Activated CD4-positive, alpha-beta T cell treated with anti-CD3 and anti-CD28 coated beads, Interleukin-2, amount 50 U/mL, for 48 hours (primary cell): ENCODE measurements at places on chromosomes 1 and 21.

GRCh38 chr1:41488040-41488951 lies 3.8 kb upstream of the EDN2 start:
- DNase-seq, result no peak

DNA sequence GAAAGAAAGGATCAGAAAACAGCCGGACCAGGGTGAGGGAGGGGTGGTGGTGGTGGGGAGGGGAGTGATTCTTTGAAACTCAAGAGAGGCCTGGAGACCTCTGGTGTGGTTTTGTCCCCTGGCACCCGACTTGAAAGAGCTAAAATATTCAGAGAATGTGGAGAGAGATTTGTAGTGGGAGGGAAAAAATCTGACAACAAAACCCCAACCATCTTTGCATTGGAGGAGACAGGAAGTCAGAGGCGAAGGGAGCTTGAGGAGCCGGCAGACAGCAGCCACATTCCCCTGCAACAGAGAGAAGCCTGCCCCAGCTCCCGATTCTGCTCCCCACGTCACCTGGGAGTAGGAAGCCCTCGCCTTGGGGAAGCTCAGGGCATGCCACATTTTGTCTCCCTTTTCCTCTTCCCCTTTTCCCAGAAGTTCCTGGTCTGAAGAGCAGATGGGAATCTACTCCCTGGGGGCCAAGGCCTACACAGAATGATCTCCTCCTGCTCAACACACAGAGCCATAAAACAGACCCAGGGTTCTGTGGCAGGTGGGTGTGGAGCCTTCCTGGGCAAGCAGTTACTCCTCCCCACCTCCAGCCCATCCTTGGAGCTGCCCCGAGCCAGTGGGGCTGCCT lies 84.9 kb downstream of the ITPKB start:
- no peak for DNase-seq

- no peak for DNase-seq
Measured at GRCh38 chr1:23718482-23718881, 24.8 kb upstream of the ELOA start.

- no peak for DNase-seq
Measured at GRCh38 chr1:220966041-220966440, 86.8 kb downstream of the HLX start.

GRCh38 chr1:216924732-216925131 lies 201.5 kb upstream of the ESRRG start:
- no peak for DNase-seq

- DNase-seq, result no peak
Measured at GRCh38 chr1:42480921-42481320, 17.8 kb downstream of the CCDC30 start.

DNA sequence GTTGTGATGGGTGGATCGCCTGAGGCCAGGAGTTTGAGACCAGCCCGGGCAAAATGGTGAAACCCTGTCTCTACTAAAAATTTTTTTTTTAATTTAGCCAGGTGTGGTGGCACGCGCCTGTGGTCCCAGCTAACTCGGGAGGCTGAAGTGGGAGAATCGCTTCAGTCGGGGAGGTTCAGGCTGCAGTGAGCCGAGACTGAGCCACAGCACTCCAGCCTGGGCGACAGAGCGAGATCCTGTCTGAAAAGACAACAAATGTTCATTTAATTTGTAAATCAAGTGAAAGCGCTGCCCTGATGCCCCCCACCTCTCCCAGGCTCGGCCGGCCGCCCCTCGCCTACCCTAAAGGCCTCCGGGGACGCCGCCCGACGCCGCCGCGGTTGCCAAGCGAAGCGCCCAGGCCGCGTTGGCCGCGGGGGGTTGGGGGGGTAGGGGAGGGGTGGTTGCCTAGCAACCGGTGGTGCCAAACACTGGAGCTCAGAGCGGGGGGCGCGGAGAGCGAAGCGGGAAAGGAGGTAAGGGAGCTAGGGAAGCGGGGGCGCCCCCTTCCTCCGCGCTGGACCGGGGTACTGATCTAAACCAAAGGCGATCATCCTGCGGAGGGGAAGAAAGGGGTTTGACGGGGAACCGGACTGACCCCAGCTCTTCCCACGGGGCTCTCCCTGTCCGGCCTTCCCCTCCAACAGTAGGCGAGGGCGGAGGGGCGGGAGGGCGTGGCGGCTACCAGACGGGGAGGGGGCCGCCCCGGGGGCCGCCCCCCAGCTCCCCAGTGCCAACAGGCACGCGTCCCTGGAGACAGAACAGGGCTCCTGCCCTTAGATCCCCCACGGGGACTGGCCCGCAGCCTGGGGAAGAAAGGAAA lies at the start of gene TEKT2:
Gene TEKT2, plus strand, starts transcription at position 460 of the 862 bp plus-strand sequence. CDS start 828 bp downstream, outside the sequence.
- no peak for DNase-seq

DNA sequence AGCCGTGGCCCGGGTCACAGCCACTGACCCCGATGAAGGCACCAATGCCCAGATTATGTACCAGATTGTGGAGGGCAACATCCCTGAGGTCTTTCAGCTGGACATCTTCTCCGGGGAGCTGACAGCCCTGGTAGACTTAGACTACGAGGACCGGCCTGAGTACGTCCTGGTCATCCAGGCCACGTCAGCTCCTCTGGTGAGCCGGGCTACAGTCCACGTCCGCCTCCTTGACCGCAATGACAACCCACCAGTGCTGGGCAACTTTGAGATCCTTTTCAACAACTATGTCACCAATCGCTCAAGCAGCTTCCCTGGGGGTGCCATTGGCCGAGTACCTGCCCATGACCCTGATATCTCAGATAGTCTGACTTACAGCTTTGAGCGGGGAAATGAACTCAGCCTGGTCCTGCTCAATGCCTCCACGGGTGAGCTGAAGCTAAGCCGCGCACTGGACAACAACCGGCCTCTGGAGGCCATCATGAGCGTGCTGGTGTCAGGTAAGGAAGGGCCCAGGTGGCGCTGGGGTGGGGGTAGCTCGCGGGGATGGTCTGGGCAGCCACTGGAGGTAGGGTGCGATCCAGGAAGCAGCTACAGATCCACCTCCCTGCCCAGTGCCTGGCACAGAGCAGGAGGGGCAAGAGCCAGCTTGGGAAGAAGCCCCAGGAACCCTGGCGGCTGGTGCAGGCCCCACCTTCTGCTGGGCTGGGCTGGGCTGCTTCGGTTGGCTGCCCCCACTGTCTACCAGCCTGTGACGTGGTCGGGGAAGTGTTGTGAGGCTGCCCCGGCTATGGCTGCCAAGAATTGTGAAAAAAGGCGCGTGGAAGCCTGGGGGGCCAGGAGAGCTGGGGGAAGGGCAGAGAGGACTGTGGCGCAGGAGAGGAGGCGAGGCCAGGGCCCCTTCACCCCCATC lies 3.8 kb downstream of the CELSR2 start:
- no peak for DNase-seq

DNA sequence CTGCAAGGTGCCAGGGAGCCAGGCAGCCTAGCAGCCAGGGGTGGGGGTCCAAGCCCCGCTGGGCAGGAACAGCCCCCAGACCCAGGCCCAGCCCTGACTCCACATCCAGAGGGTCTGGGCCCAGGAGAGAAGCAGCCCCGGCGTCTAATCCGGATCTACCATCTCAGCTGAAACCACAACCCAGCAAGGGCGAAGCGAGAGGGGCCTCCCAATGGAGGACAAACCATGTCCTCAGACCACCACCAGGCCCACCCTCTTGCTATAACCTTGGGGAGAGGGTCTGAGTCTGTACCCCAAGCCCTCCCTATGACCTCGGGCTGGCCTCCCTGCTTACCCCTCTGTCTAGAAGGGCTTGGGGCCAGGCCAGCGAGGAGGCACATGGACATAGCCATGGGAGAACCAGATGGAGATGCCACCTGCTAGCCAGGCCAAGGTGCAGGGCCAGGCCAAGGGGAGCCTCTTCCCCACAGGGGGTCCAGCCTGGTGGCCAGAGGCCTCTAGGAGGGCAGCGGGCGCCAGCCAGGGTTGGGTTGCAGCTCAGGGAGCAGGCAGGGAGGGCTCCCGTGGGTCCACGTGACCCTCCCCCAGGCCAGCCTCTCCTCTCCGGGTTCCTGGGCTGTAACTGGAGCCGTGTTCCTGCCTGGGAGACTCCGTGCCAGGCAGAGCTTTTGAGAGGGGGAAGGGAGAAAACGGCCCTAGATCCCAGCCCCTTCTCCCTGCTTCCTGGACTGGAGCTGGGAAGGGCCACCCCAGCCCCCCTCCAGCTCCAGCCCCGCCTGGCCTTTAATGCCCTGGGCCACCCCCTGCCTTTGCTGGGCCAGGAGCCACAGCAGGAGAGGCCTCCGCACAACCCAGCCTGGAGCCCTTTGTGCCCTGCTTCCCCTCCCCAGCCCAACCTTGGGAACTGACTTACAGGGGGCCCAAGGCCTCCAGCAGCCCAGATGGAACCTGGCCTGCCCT lies 2.5 kb downstream of the WNT9A start:
- DNase-seq, result no peak

- no peak for DNase-seq
Measured at GRCh38 chr1:172162236-172162635, 258.2 kb upstream of the C1orf105 start.

DNA sequence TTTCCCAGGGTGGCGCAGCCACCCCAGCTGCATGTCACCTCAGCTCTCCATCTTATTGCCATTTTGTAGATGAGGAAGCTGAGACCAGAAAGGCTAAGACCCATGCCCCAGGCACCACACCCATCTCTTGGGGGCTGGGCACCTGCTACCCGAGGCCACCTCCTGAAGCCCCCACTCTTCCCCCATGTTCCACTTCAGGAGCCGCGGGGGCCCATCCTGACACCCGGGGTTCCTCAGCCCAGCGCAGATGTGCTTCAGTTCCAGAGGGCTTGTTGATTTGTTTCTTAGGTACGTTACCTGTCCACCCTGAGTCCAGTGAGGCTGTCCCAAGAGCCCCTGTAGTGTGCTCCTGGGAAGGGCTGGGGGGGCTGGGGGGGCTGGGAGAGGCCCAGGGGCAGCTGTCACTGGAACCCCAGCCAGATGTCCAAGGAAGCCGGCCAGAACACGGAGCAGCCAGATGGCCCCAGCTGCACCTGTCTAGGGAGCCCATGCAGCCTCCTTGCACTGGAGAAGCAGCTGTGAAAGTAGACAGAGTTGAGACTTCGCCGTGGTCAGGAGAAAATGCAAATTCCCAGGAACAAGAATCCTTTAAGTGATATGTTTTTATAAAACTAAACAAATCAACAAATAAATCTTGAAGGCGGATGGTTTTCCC lies 17.1 kb upstream of the CCDC27 start:
- DNase-seq, result no peak

- DNase-seq, result no peak
Measured at GRCh38 chr1:207878939-207879338, 32.0 kb downstream of the CD34 start.

DNA sequence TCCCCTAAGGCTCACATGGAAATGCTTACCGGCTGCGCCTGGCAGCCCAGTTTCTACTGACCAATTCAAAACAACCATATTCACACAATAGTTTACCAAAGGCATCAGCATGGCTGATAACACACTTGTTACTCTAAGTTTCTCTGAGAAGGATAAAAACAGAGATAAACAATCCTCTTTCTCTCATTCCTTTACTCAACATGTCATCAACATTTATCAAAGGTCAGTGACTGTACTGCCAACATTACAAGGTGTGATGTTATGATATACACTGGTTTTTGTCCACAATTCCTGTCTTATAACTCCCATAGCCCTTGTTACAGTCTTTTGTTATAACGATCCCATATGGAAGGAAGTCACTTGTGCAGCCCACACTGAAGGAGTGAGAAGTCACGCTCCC lies 33.6 kb downstream of the COA6 start:
- DNase-seq, result no peak

DNA sequence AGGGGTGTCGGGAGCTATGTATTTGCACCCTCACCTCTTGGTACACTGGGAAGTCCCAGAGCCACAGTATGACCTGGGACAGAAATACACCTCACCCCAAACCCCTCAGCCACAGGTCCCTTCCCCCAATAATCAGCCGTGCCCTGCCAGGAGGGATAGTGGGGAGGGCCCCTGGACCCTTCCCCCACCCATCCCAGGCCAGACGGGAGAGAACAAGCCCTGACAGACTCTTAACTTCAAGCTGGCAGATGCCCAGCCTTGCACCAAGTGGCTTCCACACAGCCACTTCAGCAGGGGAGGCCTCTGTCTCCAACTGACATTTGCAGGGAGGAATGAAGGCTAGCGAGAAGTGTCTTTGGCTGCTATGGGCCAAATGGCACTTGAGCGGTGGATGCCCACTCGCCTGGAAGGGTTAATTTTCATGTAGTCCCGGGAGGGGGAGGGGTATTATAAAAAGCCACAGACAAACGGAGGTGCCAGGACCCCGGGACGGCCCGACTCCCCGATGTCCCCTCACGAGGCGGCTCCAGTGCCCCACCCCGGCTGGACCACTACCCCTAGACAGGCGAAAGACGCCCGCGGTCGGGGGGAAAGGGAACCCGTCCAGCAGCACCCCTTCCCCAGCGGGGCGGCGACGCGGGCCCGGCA lies 495 bp downstream of the SYNC start:
- no peak for DNase-seq

DNA sequence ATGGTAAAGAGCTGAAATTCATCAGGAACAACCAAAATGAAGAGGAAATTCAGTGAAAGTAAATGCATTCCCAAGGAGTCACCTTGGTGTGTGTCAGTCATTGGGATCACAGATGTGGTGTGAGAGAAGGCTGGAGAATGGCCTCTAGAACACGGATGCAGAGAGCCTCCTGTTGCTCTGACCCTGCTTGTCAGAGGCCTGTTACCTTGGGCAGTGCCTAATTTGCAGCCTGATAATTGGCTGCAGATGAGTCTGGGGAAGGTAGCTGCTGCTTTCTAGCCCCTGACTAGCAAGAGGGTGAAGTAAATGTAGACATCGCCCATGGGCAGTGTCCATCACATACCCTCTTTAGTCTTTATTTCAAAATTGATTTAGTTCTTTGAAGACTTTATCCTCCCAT lies 3.3 kb downstream of the GCSAML start:
- DNase-seq, result no peak

GRCh38 chr1:218837051-218837450 lies 336.6 kb upstream of the LYPLAL1 start:
- DNase-seq, result no peak

DNA sequence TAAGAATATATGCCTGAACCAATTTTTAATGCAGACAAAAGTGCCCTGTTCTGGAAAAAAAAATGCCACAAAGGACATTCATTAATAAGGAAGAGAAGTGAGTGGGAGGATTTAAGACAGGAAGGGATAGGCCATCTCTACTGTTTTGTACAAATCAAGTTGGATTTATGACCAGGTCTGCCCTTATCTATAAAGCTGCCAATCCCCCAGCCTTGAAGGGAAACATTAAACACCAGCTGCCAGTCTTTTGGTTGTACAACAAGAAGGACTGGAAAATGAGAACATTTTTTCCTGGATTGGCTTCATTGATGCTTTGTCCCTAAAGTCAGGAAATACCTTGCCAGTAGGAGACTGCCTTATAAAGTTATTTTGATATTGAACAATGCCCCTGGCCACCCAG lies 444.0 kb downstream of the NPHP4 start:
- no peak for DNase-seq

- no peak for DNase-seq
Measured at GRCh38 chr1:177487481-177487880, 316.7 kb downstream of the BRINP2 start.

- DNase-seq, result no peak
Measured at GRCh38 chr21:44279354-44280260, 6.1 kb upstream of the AIRE start.

DNA sequence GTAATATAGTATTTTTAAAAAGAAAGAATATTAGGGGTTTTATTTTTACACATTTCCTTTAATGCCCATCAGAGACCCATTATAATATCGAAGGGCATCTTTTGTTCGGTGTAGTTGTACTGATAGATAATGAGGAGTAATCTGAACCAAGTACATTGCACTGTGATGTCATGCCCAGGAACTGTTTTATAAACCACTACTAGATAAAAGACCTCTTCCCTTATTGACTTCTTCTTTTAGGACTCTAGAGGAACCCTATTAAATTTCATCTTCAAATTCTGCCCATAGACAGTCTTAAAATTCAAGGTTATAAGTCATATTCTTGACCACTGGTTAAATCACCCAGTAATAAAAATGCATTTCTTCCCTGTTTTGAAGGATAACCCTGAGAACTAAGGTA lies 206.5 kb downstream of the NRIP1 start:
- DNase-seq, result no peak

- DNase-seq, result no peak
Measured at GRCh38 chr1:240295811-240296210, 204.1 kb downstream of the FMN2 start.
